ENCODE measurements at places on chromosomes 3 and 15.

- DNase-seq = no peak
These were observed 567.2 kb upstream of the NECTIN3 start for GRCh38 chr3:110504401-110504800.

- DNase-seq = no peak
These were observed 5.9 kb upstream of the GRAMD2A start for GRCh38 chr15:72203507-72203837.

- DNase-seq = no peak
These were observed 99.0 kb downstream of the CNTN3 start for GRCh38 chr3:74515451-74515850.

GRCh38 chr3:81105789-81106488 is 655.5 kb downstream of the GBE1 start:
- DNase-seq = no peak

DNA sequence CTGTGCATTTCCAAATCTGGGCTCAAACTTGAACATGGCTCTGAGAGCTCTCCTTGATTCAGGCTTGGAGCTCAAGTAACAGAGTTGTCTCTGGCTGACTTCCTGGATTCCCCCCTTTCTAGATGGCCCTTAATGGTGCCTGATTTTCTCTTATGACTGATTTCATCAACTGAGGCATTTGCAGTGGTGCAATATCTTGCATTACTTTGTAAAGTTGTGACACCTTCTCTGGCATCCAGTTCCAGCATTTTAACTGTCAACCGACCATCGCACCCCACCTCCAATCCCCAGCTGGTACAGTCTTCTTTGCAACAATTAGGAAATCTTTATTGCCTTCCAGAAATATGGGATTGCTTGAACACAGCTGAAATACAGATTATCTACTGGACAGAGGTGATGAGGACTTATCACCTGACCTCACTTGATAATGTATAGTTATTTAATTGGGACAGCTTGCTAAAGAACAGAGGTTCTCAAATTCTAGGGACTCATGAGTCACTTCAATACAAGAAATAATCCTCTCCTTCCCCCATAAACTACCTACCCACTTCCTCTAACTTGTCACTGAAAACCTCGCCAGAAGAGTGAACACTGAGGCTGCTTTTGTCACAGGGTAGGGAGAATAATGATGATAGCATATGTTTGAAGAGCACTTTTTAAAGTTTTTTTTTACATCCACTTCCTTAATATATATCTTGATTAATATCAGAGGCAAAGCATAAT is 41.8 kb downstream of the FILIP1L start:
- no peak for DNase-seq

DNA sequence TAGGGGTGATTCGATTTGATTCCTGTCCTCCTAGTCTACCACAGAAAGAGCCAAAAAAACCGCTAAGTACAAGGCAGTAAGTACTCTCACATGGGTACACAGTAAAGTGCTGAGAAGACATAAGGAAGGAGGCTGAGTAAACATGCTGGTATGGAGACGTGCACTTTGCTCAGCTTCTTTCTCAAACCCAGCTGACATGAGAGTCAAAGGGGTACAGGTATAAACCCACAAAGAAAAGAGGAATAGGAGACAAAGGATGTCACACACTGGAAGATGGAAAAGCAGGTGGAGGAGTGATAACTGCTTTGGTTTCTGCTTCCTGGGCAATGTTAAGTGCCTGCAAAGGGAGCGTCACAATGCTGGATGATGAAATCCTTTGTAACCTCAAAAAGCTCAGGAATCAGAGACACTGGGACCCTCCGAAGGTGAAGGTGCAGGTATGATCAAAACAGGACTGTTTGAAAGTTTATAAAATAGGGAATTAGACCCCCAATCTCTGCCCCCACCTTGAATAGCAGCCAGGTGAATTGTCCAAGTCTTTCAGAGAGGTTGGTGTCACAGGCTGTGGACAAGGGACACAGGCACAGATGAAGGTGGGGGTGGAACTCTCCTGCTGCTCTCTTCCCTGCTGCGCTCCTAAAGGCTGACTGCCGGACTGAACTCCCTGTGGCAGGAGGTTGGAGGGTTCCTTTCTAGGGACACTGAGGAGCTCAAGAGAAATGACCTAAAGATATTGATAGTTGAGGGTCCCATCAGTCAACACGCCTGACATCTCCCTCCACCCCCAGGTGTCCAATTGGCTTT is 101.8 kb downstream of the RAB11A start:
- no peak for DNase-seq

DNA sequence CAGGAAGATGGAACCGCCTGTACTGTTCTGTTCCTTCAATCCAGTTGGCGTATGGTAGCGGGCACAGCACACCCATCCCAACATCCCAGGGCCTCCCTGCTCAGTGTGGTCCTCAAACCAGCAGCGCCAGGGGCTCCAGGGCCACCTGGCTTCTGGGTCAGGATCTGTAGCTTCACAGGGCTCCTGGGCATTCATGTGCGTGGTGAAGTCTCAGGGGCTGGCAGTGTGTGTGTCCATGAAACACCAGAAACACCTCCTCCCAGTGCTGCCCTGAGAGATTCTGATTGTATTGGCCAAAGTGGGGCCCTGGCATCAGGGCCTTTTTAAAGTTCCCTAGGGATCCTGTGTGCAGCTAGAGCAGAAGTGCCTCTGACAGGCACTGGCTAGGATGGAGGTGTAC is 42.1 kb downstream of the ABTB1 start:
- no peak for DNase-seq

DNA sequence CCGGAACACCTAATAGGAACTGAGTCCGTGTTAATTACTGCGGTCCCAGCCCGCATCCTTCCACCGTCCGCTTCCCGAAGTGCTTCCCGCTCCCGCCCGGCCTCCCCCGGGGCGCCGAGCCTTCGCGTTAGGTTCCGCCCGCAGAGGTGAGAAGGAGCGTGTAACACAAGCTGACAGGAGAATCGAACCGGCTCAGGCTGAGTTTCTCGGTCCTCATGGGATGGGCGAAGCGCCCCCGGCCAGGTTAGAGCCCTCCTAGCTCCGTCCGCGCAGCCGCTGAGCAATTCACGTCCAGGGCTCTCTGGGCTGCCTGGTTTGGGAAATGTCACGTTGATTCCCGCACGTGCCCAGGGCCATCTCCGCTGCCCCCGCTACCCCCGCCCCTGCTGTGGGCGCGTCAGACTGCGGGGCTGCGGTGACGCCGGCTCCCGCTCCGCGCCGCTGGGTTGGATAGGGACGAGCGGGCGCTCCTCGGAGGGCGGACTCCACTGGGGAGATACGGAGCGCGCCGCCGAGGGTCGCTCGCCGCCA is 954 bp downstream of the CLDN11 start:
- no peak for DNase-seq

DNA sequence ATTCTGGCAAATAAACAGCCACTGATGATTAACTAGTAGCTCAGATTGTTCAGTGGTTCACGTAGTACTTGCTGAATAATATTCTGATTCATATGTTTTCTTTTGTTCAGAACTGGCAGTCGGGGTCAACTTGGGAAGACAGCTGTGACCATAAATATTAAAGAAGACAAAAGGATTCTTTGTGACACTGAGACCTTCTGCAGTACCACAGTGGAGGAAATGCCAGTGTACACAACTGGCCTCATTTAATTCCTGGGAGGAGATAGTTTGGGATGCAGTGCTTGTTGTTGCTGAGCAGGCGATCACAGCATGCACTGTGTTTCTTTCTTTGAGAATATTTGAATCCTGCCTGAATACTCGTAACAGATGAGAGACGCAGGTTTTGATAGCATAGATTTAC is 26.7 kb upstream of the MCF2L2 start:
- DNase-seq = no peak

DNA sequence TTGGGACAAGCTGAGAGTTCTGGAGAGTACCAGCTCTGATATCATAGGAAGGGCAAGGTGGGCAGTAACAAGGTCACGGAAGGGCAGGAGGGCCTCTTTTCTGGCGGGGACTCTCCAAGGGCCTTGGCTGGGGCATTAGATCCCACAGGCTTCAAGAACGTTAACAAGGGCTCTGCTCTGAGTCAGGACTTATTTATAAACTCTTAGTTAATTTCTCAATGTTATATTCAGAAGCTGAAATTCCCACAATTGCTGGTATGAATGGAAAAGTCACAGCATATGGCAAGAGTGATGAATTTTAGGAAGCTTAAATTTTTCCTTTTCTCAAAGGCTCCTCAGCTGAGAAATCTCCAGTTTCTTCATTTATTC is 320.2 kb upstream of the TBC1D5 start:
- DNase-seq = no peak

DNA sequence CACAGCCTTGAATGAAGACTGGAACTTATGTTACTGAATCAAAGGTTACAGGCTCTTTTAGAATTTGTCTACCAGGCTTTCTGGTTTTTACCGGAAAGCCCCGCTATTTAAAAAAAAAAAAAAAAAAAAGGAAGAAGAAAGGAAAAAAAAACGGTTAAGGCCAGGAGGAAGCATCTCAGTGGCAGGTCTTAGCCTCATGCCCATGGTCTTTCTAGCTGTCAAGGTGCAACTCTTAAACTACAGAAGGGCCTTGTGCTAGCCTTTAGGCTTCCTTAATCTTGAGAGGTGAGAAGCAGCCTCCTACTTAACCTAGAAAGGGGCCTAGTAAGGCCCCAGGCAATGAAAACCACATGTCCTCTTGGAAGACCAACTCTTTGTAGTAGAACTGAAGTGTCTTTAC is 77.5 kb downstream of the TBC1D5 start:
- DNase-seq = no peak

GRCh38 chr3:36302158-36302509 is 78.2 kb upstream of the STAC start:
- DNase-seq = no peak

DNA sequence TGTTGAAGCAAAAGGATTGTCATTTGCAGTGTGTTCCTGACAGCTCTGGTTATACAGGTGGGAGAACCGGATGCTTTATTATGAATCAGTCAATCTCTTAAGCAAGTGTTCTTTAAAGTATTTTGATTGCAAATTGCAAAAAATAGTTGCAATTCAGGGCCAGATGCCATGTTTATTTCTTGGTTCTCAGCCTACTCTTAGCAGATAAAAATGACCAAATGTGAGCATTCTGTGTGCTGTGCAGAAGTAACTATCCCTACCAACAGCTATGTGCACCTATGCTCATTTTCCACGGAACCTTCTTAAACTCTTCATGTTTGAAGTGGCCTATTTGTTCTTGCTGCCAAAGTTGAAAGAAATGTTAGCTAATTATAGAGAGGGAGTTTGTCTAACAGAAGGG is 262.3 kb upstream of the RASGRP1 start:
- DNase-seq = no peak

DNA sequence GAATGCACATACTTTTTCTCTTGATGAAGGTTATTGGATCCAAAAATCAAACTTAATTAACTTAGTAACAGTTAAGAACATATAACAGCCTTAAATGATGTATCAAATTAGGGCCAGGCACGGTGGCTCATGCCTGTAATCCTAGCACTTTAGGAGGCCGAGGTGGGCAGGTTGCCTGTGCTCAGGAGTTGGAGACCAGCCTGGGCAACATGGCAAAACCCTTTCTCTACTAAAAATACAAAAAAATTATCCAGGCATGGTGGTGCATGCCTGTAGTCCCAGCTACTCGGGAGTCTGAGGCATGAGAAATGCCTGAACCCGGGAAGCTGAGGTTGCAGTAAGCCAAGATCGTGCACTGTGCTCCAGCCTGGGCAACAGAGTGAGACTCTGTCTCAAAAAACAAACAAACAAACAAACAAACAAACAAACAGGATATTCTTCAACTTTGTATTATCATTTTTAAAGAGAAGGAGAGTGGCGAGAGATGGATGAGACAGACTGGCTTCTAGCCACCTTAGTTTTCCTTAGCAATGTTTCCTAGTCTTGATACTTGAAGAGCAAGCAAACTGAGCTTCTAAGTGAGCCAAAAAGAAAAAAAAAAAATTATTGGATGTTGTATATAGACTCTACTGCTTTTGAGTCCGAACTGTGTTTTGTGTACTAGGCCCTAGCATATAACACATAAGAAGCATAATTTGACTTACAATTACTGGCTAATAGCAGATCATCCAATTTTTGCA is 13.8 kb downstream of the SPRED1 start:
- DNase-seq = no peak

DNA sequence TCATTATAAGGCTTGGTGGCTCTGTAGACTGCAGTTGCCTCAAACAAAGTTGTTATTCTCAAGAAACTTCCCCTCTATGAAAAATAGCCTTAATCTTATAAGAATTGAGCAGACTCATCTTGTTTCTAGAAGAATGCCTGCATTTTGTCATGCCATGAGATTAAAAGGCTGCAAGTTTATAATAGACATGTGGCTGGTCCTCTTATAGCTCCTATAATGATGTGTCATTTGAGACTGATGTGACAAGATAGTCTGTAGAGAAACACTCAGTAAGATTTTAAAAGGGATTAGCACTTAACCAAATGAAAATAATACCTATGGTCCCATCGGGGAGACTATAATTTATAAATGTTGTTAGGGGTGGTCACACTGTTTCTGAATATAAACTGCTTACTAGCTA is 312.5 kb downstream of the OXSM start:
- DNase-seq = no peak

Data from stimulated activated CD4-positive, alpha-beta T cell treated with anti-CD3 and anti-CD28 coated beads, TNF-alpha, amount 100 ng/mL, for 4 hours (primary cell).